ENCODE measurements at places on chromosomes 1 and 21.

DNA sequence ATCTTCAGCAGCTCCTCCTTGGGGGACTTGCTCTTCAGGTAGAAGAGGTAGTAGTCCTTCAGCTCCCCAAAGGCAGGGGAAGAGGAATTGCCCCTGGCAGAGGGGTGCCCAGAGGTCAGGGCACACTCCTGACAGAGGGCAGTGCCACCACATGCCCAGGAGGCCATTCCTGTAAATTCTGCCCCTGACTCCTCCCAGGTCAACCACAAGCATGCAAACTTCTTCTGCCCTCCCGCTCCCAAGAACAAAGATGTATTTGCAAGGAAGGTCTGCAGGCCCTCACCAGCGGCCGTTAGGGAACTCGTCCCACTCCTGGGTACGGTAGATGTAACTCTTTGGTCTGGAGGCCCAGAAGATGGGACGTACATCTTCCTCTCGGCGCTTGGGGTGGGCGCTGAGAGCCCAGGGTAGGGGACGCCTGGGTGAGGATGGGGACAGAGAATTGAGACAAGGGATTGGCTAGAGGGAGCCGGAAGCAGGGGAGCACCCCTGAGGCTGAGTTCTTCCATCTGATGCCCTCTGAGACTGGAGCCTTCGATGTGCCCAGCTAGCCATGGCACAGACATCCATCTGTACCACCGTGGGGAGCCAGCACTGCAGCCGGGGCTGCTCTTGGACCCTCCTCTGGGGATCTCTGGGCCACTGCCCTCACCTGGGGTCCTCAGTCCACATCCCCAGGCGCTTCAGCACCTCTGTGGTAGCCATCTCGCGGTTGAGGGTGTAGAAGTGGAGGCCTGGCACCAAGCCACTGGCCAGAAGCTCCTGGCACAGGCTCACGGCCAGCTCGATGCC, 11.1 kb downstream of the MTHFR start:
- no peak for DNase-seq

DNA sequence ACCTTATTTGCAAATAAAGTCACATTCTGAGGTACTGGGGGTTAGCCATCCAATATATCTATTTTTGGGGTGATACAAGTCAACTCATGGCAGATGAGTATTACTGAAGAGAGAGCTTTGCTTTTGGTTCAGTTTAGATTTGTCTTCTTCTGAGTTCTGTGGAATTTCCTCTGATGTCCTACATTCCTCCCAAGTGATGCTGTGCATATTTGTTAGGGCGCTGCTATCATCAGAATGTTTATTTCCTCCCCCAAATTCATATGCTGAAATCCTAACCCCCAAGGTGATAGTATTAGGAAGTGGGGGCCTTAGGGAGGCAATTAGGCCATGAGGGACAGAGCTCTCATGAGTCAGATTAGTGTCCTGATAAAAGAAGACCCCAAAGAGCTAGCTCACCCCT, 96.2 kb upstream of the WLS start:
- DNase-seq: no peak

GRCh38 chr1:243253926-243254232, 1.2 kb downstream of the CEP170 start:
- no peak for DNase-seq

- peak; percentile 56 for DNase-seq
These were observed 95.0 kb downstream of the SLC30A10 start for GRCh38 chr1:219833214-219833815.

DNA sequence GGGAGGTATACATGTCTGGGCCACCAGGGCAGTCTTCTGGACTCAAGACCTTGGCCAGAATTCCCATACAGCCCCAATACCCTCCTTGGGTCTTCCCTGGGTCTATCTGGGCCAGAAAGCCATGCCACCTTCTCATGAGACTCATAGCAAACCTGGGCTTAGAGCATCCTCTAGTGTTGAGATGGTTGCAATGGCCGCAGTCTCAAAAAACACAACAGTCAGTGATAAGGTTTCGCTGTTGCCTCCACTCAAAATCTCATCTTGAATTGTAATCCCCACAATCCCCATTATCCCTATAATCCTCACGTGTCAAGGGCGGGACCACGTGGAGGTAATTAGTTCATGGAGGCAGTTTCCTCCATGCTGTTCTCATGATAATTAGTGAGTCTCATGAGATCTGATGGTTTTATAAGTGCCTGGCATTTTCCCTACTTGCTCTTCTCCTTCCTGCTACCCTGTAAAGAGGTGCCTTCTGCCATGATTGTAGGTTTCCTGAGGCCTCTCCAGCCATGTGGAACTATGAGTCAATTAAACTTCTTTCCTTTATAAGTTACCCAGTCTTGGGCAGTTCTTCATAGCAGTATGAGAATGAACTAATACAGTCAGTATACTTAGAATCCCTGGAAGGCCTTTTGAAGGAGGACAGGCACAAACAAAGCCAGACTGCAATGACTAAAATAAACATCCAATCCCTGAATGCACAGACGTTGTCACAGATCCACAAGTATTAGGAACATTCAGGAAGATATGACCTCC, 77.0 kb downstream of the CTH start:
- peak; percentile 28 for DNase-seq

Measured in spinal cord (tissue), 10 donors.